ENCODE measurements at places on chromosomes 2 and 18.

- no peak for DNase-seq
These were observed 53.8 kb upstream of the RBBP8 start for GRCh38 chr18:22879293-22879692.

GRCh38 chr2:47218066-47218581 lies 63.0 kb upstream of the STPG4 start:
- no peak for DNase-seq

- DNase-seq = peak; percentile 77
These were observed 173.1 kb upstream of the STON1 start for GRCh38 chr2:48356701-48357325.

GRCh38 chr2:183919167-183919566 lies 679.2 kb upstream of the ZNF804A start:
- DNase-seq = no peak

DNA sequence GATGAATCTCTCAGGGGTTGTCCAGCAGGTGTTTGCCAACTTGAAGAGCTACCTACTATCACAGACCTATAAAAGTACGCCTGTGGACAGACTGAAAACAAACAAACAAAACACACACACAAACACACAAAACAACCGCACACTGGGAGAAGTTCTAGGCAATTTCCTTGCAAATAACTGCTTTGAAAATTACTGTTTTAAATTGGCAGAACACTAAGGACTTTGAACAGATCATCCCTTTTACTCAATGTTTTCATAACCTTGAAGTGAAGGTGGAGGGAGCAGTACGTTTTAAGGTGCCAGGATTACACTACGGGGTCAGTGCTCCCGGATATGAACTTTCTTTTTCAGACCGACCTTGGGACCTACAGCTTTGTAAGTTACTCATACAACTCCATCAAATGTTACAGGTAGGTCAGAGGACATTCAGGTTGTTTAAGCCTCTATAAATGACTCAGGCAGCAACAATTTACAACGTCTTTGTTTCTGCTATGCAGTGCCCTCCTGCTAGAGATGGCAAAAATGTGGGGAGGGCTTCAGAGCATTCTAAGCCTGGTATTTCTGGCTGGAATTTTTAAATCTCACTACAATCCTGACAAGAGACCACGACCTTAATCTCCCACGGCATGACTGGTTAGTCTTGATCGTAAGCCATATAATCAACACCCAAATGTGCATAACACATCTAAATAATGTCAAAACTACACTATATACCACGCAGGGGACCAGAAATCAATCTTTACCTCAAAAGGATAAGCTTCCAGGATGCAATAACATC lies 1.4 kb upstream of the SLC20A1 start:
- no peak for DNase-seq

Measured in CD4-positive, alpha-beta T cell treated with Interleukin-17A for 1 hour (primary cell).